ENCODE measurements at places on chromosomes 3 and 15.

DNA sequence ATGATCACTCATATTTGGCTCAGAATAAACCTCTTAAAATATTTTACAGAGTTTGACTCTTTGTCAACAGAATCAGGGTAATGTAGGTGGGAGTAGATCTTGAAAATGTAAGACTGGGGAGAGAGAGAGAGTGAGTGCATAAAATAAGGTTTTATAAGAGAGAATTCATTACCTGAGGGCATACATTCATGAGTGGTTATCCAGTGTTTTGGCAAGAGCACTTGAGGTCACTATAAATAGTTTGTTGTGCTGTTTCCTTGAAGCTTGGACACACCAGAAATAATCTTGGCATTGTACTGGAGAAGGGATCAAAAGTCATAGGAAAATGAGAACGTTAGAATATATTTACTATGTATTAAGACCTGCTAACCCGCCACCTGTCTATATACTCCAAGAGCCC lies 33.4 kb downstream of the SLC28A2 start:
- no peak for DNase-seq

DNA sequence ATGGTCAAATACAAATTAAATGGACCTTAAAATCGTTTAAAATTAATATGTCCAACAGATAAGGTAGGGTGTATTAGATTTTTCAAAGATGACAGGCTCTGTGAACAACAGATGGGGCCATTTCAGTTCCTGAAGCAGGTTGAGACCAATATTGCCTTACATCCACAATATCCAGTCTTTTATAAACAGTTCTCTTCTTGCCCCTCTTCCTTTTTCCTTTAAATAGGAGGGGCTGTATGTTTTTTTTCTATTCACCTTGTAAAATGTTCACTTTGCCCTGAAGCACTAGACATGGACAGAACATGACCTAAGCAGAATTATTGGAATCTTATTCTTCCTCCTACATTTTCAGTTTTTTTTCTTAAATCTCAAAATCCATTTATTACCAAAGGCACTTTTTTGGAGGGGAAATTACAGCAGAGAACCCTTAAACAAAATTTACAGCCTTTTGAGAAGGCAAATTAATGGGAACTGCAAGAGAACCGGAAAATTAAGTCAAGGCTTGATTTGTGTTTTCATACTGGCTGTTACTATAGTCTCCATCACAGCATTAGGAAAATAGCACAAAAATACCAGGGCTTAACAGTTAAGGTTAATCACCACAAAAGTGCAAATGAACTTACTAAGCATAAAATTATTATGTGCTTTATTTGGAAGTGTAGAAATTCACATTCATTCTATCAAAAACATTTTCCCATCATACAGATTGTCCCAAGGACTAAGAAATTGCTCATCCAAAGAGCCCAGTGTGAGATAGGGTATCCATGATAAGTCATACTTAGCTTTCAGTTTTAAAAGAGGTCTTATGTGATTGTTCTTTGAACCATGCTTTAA lies 55.8 kb downstream of the CMSS1 start:
- no peak for DNase-seq

- no peak for DNase-seq
Observed at GRCh38 chr15:39888243-39888642, 31.8 kb downstream of the GPR176 start.

GRCh38 chr3:169170456-169170855 lies 493.1 kb downstream of the MECOM start:
- DNase-seq: no peak

DNA sequence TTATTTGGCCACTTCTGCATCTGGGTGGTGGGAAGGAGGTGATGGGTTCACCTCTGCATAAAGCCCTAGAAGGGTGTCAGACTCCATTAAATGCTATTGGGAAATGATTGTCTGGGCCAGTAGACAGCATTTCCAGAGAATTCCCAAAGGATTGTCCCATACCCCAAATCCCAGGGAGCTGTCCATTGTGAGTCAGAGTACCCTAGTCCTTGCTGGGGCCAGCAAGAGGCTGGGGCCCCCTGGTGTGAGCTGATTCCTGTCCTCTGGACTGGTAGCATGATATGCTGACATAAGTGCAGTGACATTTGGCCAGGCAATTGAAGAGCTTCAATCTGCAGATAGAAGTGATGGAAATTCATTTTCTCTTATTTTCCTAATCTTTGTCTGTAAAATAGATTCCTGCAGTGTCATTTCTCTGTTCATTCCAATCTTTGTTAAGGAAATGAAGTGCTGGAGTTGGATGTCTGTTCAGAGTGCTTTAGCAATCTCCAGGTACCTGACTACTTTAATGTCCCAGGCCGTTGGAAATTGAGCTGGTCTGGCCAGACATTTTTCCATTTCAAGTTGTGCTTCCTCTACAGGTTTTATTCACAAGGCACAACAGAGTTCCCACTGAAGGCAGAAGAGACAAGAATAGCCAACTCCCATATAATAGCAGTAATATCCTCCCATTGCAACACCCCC lies 91.2 kb downstream of the RPLP1 start:
- no peak for DNase-seq

GRCh38 chr3:129409541-129409940 lies 18.9 kb downstream of the EFCAB12 start:
- no peak for DNase-seq

- DNase-seq: no peak
Observed at GRCh38 chr15:94778840-94779239, 547.5 kb downstream of the MCTP2 start.

DNA sequence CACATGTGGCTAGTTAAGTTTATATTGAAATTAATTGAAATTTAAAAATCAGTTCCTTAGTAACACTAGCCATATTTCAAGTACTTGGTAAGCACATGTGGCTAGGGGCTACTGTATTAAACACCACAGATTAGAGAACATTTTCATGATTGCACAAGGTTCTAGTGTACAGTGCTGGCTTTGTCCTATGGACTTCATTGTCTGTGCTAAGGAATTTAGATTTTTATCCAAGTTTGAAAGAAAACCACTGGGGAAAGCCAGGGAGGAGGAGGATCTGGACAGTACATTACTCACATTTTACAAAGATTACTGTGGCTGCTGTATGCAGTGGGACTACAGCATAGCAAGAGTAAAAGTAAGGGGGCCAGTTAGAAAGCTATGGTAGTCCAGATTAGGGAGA lies 13.9 kb downstream of the STAC start:
- no peak for DNase-seq

- DNase-seq: no peak
Observed at GRCh38 chr3:138640537-138640936, 32.0 kb downstream of the FAIM start.

- no peak for DNase-seq
Observed at GRCh38 chr3:58469096-58469495, 22.8 kb upstream of the KCTD6 start.

- peak; percentile 67 for DNase-seq
Observed at GRCh38 chr15:74781431-74782258, at the start of gene CSK. Gene CSK, plus strand, starts transcription at chr15:74782080. Its CDS starts 16,218 bp downstream, at chr15:74798298.

DNA sequence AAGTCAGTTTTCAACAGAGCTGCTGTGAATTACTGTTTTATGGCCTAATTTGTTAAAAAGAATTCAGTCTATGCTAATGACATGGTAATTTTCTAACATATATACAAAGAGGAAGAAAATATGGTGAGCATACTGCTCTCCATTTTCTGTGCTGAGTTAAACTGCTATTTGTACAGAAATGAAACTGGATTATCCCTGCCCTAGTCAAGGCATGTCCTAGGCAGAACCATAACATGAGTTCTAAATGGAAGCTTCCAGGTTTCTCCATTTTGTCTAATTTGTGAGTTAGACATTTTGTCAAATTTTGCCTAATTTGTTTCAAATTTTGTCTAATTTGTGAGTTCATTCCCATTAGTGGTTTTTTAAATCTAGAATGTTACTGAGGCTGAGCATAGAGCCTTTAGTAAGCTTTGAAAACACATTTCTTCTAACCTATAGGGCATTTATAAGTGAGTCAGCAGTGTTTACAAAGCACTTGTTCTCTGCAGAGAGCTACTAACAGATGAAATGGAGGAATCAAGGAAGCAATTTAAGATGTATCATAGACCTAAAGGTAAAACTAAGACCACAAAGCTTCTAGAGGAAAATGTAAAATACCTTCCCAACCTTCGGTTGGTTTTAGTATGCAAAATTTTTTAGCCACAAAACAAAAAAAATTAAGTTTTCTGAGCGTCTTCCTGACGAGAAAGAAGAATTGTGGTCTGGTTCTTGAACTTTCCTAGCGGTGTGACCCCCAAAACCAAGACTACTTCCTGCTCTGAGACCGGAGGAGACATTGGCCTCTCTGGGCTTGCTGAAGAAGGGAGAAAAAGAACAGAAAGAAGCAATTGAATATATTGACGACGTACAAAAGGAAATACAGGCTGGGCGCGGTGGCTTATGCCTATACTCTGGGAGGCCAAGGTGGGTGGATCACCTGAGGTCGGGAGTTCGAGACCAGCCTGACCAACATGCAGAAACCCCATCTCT lies 9.8 kb downstream of the P2RY14 start:
- no peak for DNase-seq

GRCh38 chr3:41265823-41266273 lies 66.5 kb downstream of the CTNNB1 start:
- DNase-seq: no peak

DNA sequence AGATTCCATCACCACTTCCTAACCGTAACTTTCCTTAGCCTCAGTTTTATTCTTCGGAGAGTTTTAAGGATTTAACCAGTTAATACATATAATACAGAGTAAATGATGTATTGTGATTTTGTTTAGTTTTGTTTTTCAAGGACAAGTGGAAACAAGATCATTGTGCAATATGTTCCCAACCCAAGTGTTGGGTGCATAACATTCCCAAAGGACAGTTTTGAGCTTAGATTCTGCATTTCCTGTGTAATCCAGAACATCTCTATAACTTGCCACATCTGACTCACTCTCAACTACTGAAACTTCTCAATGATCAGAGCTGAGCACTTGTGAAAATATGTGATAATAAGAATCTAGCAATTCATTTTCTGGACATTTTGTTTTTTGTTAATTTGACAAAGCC lies 466.1 kb upstream of the PPP2R3A start:
- no peak for DNase-seq

All from NCI-H1436 (cell line).